GM12892 (cell line): ENCODE measurements at places on chromosomes 3 and 15.

GRCh38 chr3:127732303-127732702, 59.6 kb downstream of the ABTB1 start:
- no peak for DNase-seq

DNA sequence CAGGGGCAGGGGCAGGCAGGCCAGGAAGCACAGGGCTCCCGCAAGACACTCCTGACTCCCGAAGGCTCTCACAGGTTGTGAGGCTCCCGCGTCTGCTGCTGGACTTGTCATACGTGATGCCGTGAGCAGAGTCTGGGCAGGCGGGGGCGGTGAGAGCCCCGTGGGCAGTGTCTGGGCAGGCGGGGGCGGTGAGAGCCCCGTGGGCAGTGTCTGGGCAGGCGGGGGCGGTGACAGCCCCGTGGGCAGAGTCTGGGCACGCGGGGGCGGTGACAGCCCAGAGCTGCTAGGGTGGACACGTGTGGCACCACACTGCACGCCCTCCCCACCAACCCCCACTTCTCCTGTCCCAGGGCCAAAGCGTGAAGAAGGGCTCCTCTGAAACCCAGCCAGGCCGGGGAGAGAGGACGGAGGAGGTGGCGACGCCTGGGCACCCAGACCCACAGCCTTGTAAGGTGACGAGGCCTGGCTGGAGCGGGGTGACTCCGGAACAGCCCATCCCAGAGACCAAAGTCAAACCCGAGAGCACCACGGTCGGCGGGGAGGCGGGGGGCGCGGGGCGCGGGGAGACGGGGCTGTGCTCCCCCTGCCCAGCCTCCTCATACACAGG, 35.0 kb downstream of the TNK2 start:
- no peak for DNase-seq

GRCh38 chr3:103308921-103309320, 874.1 kb downstream of the ZPLD1 start:
- no peak for DNase-seq

- DNase-seq, result no peak
These were observed 233.3 kb downstream of the RBMS3 start for GRCh38 chr3:29514170-29514569.

- DNase-seq, result no peak
These were observed 2.1 kb downstream of the TRANK1 start for GRCh38 chr3:36942638-36943248.

- no peak for DNase-seq
These were observed 363 bp downstream of the EMC3 start for GRCh38 chr3:9986230-9986725.
